ENCODE measurements at places on chromosomes 6 and 20.

- DNase-seq: peak; percentile 26
Measured at GRCh38 chr20:10558635-10559187, 115.1 kb downstream of the JAG1 start.

DNA sequence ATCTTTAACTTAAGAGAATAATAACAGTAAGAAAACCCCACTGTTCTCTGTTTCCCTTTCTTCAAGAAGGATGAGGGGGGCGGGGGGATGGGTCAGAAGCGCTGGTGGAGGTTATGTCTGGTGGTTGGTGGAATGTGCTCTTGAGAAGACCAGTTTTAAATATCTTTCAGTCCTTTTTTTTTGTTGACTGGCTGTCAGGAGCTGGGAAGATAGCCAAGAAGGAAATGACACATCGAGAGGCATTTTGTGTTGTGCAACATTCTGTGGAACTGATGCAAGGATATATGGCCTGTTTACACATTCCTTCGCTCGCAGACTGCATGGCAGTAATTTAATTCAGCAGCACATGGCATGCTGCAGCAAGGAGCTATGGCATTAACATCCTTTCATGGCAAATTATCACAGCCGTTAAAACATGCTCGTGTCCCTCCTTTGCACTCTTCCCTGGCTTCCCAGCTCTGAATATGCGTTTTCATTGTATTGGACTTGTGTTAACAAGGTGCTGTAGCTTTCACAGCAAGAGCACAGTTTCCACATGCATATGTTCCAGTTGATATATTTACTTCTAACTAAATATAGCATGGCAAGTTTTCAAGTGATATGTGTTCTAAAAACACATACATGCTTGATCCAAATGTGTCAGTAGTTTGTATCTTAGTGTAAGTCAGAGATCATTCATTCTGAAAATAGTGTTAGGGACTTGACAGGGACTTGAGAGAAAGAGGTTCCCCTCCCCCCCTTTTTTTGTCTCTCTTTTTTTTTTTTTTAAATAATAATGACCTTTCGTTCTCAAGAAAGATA is 68.2 kb upstream of the SUPT3H start:
- DNase-seq: no peak

- DNase-seq: no peak
Measured at GRCh38 chr6:107970255-107970654, 12.2 kb upstream of the SEC63 start.

GRCh38 chr6:44762496-44762895 is 375.0 kb downstream of the CDC5L start:
- DNase-seq: no peak

DNA sequence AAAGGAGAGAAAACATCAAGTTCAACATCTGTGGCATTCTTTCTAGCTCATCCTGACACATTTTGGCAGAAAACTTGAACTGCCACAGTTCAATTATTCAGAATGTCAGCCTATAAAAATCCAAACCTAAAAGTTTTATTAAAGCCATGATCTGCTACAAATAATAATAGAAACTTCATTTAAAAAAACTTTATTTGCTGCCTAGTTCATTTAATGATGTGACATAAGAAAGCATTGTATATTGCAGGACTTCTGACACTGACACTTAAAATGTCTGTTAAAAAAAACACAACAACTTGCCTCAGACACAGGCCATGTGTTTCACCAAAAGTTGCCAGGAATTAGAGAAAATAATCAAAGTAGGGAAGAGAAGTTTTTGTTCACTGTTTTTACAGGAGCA is 88.3 kb upstream of the HTR1E start:
- no peak for DNase-seq

DNA sequence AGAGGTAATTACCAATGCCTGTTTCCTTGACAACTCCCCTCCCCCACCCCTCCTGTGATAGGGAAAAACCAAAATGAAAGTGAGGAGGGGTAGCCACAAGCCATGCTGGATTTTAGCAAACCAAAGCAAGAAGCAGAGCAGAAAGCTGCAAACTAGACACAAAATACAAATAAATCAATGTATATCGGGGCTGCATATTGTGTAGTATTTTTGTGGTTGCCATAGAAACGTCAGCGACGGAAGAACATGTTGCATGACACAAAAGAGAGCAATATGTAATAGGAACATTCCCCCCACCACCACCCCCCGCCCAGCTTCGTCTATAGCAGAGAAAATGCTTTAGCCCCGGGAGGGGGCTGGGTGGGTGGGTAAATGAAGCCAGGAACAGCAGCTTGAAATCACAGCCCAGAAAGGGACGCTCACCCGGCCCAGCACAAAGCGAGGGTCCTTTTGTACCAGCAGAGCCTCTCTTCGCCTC is 548 bp downstream of the AGPAT4 start:
- DNase-seq: no peak

DNA sequence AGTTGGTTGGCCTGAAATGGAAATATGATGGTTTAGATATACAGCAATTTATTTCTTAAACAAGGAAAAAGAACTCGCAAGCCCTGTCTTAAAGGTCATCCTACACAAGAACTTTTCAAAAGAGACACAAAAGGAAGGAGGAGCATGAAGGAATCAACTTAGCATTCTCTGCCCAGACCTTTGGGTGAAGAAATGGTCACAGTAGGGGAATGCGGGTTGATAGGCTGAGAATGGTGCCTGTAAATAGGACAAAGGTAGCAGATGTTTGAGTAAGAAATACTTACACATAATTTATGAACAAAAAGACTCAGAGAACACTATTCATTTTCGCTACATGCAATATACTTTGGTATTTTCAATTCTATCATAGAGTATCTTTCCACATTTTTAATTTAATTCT is 15.0 kb downstream of the ADGRF5 start:
- DNase-seq: no peak

GRCh38 chr6:44275271-44275748 is 5.1 kb downstream of the TMEM151B start:
- DNase-seq: no peak

- no peak for DNase-seq
Measured at GRCh38 chr6:131172222-131172621, 37.0 kb downstream of the AKAP7 start.

All from stimulated activated CD8-positive, alpha-beta memory T cell treated with anti-CD3 and anti-CD28 coated beads, Interleukin-15, amount 100 ng/mL, for 4 hours (primary cell).